ENCODE measurements at places on chromosomes 12 and 14.

DNA sequence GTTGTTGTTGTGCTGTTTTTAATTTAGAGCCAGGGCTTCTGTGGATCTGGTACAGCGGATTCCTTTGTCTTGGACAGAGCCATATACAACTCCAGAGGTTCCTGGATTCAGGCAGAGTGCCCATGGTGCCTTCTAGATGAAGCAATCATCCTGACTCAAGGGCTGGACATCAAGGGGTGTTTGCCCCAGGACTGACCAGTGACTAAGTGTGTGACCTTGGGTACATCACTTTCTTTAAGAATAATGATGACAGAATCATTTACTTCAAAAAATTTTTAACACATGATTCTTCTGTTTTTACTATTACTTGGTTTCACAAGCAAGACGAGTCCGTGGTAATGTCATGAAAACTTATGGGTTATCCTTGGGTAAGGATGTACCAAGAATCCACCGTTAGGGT lies 397.3 kb downstream of the ZFP36L1 start:
- DNase-seq: no peak

- DNase-seq: no peak
Measured at GRCh38 chr14:65959563-65960024, 526.6 kb upstream of the CCDC196 start.

DNA sequence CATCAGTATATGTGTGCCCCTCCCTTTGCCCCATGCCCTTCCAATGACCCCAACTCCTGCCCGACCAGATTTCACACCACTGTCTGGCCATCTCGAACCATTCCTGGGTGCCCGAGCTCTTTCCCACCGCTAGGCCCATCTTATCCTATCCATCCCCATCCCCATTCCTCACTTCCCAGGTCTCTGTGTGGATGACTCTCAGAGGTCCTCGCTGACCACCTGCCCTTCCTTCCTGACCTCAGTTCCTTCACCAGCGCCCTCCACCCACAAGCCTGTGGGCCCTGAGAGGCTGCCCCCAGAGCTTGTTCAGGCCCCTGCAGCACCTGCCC lies 49.1 kb downstream of the CYP46A1 start:
- DNase-seq: no peak

- peak; percentile 6 for DNase-seq
Measured at GRCh38 chr14:59117754-59118528, 70.5 kb upstream of the DAAM1 start.

DNA sequence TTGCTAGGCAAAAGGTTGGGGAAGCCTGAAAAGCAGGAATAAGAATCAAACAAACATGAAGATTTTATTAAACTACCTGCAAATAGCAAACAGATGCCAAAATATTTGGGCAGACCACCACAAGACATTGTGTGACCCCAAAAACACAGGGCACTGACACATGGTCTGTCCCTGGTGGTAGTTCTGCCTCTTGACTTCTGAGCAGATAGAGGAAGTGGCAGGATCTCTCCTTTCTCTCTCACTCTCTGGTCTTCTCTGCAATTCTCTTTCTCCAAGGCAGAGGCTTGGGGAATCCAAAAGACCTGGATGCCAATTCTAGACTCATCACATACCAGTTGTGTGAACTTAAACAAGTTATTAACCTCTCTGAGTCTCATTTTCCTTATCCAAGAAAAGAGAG lies 4.3 kb upstream of the PTGDR start:
- peak; percentile 35 for DNase-seq

DNA sequence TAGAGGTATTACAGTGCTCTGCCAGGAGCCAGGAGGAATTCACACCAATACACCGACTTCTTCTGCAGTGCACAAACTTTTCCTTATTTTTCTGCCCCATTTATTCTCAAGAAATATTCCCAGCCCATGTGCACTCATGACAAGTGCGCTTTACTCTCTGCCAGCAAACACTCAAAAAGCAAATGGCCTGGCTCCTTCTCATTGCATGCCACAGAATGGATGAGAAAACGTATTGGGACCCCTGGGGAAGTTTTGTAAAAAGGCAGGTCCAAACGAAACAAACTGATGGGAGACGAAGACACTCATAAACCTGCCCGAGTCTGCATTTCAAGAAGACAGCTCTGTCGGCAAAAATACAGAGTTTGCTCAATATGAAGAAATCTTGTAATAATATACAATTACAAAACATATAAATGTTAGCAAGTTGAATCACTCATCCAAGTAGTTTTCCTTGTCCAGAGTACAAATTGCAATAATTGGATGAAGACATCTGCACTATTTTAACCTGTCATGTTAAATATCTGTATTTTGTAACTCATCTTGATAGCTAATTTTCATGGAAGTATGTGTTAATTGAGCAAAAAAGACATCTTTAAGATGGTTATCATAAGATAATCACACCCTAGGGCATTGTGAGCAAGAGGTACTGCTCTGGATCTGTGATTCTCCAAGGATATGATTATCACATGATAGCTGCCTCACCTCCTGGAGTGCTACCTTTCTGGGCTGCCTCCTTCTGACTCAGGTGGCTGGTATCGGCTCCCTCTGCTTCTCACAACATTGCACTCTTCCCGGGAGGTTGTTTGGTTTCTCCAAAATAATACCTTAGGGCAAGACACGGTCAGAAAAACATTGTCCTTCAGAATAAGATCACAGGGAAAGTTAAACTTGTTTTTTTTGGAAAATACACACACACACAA lies 260.8 kb upstream of the G2E3 start:
- DNase-seq: no peak

DNA sequence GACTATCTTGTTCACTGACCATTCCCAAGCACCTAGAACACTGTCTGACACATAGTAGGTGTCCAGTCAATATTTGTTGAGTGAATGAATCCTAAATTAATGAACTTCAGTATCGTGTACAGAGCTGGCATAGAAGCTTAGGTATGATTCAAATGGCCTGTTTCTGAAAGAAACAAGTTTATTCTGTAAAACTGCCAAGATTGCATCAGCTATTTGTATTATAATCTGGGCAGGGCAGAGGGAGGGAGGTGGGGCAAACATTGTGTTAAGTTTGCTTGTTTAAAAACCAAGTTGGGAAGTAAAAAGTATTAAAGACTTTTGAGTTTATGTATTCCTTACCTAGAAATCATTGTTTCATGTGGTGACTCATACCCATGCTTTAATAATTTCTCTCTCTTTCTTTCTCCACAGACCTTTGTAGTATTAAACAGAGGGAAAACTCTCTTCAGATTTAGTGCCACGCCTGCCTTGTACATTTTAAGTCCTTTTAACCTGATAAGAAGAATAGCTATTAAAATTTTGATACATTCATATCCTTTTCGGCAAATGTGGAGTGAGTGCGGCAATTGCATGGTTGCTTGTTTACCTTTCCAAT lies 92.8 kb downstream of the SCN8A start:
- DNase-seq: no peak

DNA sequence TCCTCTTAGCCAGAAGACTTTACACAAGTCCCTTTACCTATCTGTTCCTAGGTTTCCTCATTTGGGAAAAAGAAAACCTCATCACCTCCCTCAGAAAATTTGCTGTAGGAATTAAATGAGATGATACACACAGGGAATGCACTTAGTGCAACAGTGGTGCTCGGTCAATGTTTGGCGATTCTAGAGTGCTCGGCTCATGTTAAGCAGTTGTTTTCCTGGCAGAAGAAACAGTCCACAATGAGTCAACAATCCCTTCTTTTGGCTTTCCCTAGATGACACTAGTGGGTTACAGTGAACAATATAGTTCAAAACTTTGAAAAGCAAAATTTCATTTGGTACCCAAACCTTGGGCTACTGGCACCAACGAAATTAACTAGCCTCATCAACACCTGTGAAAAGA lies 3.9 kb upstream of the TMEM233 start:
- no peak for DNase-seq

GRCh38 chr12:14841761-14842160 lies 1.6 kb downstream of the ART4 start:
- DNase-seq: no peak

DNA sequence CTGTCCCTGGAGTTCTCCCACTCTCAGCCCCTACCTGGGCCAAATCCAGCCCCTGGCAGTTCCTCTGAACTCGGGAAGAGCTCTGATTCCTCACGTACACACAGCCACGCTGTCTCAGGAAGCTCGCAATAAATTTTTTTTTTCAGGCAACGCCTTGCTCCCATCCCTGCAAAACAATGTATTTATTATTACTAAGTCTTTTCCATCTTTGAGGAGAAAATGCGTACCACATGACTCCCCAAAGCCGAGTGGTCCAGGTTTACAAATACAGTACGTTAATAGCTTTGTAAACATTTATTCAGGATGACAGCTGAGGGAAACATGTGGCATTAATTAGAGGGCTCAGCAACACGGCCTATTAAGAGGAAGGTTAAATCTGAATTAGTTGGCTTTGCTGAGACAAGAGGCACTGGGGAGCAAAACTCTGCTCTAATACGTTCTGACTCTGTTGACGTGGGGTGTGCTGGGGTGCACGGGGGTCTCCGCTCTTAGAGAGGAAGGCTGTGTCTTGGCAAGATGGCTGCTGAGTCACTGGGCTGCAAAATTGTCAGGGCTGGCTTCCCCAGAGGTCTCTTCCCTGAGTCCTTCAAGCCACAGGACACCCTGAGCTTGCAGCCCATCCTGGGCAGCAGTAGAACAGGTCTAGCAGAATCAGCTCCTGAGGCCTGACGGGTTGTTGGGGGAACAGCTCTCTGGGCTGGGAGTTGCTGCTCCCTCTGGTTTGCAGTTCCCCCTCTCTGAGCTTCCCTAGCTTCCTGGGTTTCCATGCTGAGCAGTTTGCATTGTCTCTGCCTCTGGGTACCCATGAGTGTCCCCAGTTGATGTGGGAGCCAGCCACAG lies 185.2 kb upstream of the TBX3 start:
- no peak for DNase-seq

DNA sequence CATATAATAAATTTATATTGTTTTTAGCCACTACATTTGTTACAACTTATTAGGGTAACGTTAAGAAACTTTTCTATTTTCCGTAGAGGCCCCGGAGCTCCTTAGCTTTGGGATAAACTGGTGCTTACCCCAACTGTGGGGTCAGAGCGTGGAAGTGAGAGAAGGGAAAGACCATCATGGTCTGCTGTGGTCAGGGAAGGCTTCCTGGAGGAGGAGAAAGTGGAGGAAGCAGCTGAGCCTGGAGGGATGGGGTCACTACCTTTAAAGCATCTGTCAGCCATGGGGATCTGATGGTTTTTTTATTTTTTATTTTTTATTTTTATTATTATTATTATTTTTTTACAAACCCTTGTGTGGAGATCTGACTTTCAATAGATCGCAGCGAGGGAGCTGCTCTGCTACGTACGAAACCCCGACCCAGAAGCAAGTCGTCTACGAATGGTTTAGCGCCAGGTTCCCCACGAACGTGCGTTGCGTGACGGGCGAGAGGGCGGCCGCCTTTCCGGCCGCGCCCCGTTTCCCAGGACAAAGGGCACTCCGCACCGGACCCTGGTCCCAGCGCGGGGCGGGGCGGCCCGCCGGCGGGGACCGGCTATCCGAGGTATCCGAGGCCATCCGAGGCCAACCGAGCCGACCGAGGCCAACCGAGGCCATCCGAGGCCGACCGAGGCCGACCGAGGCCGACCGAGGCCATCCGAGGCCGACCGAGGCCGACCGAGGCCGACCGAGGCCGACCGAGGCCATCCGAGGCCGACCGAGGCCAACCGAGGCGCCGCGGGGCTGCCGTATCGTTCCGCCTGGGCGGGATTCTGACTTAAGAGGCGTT lies 1101.2 kb upstream of the TMEM132C start:
- peak; percentile 90 for DNase-seq

GRCh38 chr14:76953311-76953945 lies 75.1 kb downstream of the IRF2BPL start:
- DNase-seq: peak; percentile 73

- peak; percentile 82 for DNase-seq
Measured at GRCh38 chr12:26434299-26435068, 239.1 kb downstream of the SSPN start.

GRCh38 chr14:40599725-40600124 lies 1007.0 kb upstream of the LRFN5 start:
- DNase-seq: no peak

GRCh38 chr12:54356228-54356627 lies 8.1 kb downstream of the GPR84 start:
- no peak for DNase-seq

- DNase-seq: no peak
Measured at GRCh38 chr12:12513416-12514006, 49.2 kb downstream of the DUSP16 start.

- DNase-seq: no peak
Measured at GRCh38 chr12:19198272-19198671, 68.7 kb downstream of the PLEKHA5 start.

GRCh38 chr14:74568911-74569310 lies 43.1 kb downstream of the LTBP2 start:
- DNase-seq: no peak

DNA sequence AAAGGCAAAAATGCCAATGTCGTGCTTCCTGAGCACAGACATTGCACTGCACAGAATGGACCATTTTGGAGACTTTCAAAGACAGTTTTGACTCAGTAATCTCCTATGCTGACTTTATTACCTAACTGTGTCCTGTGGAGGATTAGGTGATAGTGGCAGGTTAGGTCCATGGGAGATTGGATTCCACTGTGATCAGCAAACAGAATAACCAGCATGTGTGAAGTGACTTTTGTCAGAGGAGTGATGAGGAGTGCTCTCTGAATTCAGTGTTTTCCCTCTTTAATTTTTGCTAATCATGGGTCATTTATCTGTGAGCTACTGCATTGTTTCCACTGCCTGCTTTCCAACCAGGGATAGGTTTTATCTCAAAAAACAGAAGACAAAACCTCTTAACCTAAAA lies 662.5 kb downstream of the DIO2 start:
- DNase-seq: no peak

GRCh38 chr14:99181804-99182520 lies 90.0 kb downstream of the BCL11B start:
- DNase-seq: no peak

GRCh38 chr12:126685636-126686035 lies 1581.3 kb upstream of the TMEM132C start:
- no peak for DNase-seq

GRCh38 chr14:38618514-38618913 lies 362.6 kb upstream of the CLEC14A start:
- DNase-seq: peak; percentile 9

GRCh38 chr12:27190761-27191160 lies 53.3 kb upstream of the STK38L start:
- DNase-seq: no peak

DNA sequence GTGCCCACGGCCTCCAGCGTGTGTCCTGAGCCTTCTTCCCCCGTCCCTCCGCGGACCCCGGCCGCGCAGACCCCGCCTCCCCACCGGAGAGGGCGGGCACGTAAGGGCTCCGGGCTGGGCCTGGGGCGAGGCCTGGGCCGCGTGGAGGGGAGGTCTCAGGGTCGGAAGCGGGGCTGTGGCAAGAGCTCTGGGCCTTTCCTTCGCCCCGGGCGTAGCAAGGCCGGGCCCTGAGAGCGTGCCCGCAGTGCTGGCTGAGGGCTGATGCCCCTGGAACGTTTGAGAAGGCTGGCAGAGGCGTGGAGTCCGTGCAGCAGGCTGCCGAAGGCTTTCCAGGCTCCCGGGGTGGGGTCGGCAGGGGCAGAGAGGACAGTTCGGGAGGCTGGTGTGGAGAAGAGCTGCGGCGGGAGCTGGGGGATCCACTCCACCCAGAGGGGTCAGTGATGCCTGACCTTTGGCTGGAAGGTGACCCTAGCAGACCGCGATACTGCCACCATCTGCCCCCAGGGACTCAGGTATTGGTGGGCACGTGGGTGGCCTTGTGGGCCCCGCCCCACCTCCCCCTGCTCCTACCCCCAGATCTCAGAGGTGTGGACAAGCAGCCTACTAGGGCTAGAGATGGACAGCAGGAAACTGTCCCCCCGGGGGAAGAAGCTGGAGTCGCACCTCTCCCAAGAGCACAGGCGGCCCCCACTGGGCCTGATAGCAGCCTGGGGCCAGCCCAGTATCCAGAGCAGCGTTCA lies 558 bp downstream of the TEX22 start:
- peak; percentile 83 for DNase-seq

All from hematopoietic multipotent progenitor cell treated with erythropoietin and hydrocortisone succinate and interleukin-3 and kit ligand, for 4 days (in vitro differentiated cells).